ENCODE measurements at places on chromosomes 2 and 18.

DNA sequence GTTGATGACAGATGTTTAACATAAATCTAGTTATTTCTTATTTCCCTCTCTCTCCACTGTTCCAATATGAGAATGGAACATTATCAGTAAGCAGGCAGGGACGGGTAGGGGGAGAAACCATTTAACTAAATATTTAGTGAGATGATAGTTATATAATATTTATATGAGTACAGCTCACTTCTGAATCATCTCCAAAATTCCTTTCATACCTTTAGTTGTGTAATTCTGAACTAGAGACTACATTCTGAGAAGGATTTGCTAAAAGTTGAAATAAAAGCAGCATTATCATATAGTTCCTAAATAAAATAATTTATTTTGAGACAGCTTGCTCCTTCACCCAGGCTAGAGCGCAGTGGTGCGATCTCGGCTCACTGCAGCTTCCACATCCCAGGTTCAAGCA is 41.4 kb downstream of the B4GALT6 start:
- no peak for DNase-seq

DNA sequence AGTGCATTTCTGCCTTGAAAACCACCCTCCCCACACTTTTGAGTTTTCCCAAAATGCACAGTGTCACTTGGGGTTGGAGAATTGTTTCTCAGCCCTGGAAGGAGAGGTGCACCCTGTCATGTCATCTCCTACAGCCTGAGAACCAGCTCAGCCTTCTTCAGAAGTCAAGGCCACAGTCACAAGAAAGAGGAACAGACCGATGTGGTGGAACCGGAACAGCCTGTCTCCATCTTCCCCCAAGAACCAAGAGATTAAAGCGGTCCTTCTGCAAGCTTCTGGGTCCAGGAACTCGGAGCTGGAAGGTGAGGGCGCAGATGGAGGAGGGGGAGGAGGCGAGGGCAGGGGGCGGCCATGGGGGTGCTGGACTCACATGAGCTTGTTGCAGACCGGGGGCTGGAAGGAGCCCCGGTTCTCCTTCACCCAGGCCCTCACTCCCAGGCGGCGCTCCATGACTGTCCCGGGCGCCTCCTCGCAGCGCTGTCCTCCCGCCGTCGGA is 248 bp downstream of the HAAO start:
- no peak for DNase-seq

- no peak for DNase-seq
Observed at GRCh38 chr18:70290482-70291294, 1.8 kb downstream of the SOCS6 start.

DNA sequence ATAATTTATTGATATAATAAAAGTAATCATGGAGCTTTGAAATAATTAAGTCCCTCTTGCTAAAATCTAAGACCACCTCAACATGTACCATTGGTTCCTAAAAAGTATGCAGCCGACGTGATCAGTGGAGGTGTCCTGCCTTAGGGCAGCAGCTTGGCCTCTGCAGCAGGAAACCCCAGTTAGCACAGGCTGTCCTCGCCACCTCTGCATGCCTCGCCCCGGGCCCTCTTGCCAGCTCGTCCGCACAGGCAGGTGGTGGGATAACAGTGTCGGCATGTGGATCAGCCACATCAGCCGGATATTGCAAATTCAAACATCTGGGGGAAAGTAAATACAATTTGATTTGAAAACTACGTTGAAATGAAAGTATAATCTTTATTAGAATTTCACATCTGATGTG is 22.9 kb downstream of the COA5 start:
- no peak for DNase-seq

GRCh38 chr2:28209864-28210263 is 182.8 kb upstream of the FOSL2 start:
- no peak for DNase-seq

DNA sequence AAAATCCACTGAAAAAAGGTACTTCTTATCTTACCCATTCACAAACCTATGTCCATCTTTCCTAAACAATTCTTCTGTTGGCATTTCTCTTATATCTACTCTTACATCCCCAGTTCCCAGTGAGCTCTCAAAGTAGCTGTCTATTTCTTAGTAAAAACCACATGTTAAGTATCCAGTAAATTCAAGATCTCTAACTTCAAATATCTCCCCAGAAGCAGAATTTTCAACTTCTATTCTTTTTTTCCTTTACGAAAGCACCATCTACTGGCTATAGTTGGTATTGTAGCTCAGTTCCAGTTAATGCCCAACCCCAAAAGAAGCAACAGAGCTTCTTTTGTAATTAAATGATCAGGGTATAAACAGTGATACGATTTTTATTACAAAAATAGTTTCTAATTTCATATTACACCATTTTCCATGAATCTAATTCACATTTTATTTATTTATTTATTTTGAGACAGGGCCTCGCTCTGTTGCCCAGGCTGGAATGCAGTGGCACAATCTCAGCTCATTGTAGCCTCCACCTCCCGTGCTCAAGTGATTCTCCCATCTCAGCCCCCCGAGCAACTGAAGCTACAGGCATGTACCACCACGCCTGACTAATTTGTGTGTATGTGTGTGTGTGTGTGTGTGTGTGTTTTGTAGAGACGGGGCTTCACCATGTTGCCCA is 28.5 kb downstream of the HRH4 start:
- no peak for DNase-seq

GRCh38 chr2:162074928-162075688 is 1.1 kb upstream of the DPP4 start:
- no peak for DNase-seq

GRCh38 chr2:210517264-210517663 is 39.1 kb upstream of the CPS1 start:
- no peak for DNase-seq

DNA sequence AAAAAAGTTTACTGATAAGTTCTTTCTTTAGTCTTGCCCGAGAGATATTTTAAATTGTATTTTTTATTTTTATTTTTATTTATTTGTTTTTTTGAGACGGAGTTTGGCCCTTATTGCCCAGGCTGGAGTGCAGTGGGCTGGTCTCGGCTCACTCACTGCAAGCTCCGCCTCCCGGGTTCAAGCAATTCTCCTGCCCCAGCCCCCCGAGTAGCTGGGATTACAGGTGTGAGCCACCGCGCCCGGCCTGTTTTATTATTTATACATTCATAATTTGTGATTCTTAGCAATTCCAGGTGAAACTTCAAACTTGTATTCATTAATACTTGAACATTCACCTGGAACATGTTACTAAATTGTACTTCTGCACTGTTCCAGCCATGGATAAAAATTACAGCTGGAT is 2.9 kb downstream of the CREB1 start:
- no peak for DNase-seq

- no peak for DNase-seq
Observed at GRCh38 chr18:9087144-9087543, 15.4 kb upstream of the NDUFV2 start.

- no peak for DNase-seq
Observed at GRCh38 chr18:23189768-23190661, 54.7 kb downstream of the CABLES1 start.

DNA sequence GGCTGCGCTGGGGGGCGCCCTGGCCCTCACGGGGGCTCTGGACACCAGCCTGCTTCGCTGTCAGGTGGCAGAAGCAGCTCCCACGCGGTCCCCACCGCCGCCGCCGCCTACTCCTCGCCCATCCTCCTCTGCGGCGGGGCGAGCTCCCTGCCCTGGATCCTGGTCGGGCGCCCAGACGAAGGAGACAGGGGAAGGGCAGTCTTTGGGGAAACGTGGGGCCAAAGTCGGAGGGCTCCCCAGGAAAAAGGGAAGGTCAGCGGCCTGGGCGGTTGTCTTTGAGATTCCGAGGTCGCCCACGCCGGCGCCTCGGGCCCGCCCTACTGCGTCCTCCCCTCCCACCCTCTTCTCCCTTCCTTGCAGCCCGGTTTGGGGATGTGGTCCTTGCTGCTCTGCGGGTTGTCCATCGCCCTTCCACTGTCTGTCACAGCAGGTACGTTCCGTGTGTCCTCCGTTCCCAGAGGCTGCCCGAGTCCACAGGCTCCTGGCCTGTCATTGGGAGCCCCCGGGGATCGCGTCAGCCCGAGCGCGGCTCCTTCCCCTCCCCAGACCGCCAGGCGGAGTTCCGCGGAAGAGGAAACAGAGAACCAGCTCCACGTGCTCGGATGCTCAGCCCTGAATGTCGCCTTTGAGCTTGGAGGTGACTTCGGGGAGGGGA is 800 bp downstream of the IL1RL2 start:
- DNase-seq: no peak

GRCh38 chr2:86646865-86647264 is 23.2 kb upstream of the RNF103 start:
- no peak for DNase-seq

- no peak for DNase-seq
Observed at GRCh38 chr2:30287857-30288513, 56.7 kb downstream of the LBH start.

- DNase-seq: no peak
Observed at GRCh38 chr18:10160251-10160650, 246.4 kb downstream of the VAPA start.

- no peak for DNase-seq
Observed at GRCh38 chr2:170843656-170844055, 27.0 kb downstream of the GAD1 start.

DNA sequence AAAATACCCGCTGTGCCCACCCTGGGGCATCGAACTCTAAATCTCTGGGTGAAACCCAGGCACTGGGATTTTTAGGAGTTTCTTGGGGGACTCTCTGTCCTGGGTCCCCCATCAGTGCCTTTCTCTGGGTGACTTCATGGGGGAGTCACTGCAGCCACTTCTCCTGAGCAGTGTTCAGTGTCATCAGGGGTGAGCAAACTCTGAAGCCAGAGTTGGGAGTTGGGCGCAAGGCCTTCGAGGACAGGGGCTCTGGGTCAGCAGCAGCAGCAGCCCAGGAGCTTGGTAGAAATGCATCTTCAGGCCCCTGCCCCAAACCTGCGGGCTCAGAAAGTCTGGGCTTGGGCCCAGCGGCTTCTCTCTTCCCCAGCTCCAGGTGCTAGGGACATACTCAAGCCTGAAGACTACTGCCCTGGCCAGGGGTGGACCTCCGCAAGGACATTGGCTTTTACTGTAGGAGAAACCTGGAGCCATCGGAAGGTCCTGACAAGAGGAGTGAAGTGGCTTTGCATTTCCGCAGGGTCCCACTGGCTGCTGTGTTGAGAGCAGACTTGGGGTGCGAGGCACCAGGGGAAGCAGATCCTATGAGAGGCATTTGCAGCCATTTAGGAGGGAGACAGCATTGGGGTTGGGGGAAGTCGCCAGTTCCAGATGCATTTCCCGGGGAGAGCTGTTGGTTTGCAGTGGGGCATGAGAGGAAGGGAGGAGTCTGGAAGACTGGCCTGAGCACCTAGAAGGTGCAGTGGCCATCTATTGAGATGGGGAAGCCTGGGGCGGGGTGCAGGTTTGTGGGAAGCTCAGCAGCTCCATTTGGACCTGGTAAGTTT is 51.5 kb upstream of the FAHD2A start:
- DNase-seq: no peak

DNA sequence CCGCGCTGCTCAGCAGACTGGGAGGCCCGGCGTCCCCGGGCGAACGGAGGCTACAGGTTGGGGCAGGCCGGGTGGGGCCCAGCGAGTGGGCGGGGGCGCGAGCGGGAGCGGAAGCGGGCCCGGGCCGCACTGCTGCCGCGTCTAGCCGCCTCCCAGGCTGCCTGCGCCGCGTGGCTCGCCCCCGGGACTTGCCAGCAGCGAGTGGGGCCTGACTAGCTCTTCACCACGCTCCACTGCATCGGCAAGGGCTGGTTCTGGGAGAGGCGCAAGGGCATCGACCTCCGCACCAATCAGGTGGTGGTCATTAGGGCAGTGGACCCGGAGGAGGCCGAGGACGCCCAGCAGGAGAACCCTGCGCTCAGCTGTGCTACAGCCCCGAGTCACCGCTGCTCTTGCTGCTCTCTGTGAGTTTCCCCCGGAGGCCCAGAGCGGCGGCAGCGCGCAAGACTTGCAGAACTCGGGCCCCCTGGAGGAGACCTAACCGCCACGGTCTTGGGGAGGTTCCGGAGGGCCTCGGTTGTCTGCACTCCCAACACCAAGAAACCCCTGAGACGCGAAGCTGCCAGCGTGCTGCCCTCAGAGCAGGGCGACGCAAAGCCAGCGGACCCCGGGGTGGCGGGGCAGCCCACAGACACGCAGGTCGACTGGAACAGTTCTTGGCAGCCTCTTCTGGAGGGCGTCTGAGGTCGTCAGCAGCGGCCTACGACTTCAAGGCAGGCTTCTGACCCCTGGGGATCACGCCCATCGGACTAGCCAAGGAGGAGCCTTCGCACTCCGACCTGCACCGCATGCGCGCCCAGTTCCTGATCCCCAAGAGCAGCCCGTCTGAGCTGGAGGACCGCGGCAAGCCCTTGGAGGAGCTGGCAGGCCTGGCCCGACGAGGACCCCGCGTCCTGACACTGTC is 27.2 kb upstream of the PTPN2 start:
- no peak for DNase-seq

- DNase-seq: no peak
Observed at GRCh38 chr2:237667893-237668292, 40.5 kb downstream of the LRRFIP1 start.

- DNase-seq: no peak
Observed at GRCh38 chr2:54644236-54644635, 79.2 kb upstream of the EML6 start.

DNA sequence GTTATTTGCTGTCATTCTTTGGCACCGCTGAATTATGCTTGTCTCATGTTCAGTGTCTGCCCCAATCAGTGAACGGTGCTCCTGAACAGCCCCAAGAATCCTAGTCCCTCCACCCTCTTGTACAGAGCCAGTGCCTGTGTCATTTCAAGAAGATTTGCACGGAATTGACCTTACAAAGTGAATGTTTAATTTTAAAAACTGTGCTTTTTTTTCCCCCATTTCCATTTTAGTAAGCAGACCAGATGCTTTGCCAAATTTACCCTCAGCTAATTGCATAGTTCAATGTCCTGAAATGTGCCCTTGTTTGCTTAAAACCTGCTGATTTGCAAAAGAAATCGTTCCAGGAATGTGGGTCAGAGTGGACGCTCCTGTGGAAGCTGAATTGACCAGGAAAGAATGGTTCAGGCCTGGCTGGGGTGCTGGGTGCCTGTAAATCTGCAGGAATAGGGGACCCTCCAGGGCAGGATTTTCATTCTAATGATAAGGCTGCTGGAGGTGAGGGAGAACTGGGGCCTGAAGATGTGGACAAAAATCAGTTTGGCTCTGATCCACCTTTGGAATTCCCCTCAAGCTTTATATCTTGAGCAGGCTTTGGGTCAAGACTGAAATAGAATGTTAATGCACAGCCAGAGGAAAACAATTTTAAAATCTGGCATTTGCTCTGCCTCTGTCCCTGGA is 20.1 kb downstream of the TMEM17 start:
- DNase-seq: no peak

DNA sequence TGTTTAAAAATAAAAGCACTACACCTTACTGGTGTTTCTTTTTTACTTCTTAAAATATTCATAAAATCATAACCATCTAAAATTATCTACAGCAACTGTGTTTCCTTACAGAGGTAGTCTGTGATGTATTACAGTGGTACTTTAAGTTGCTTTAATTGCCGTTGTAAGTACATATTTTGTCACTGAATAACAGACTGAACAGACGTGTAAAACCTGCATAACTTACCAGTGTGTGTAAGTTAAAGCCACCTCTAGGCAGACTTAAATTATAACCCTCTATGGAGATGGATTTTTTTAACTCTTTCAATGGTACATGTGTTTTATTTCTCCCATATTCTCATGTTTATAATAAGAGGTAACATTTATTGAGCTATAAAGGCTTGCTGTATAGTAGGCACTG is 166.8 kb downstream of the NR4A2 start:
- no peak for DNase-seq

- no peak for DNase-seq
Observed at GRCh38 chr2:47039489-47039870, 115.6 kb downstream of the STPG4 start.

GRCh38 chr2:10028988-10029874 is 14.1 kb upstream of the KLF11 start:
- no peak for DNase-seq

- DNase-seq: no peak
Observed at GRCh38 chr2:22748909-22749308, 636.1 kb upstream of the KLHL29 start.
